ENCODE measurements at places on chromosomes 4 and X. TPM values are rescaled to one million over a fixed set of nuclear protein-coding genes. Genes with fewer than 3 reads are reported as not detected.

Gene NAP1L3
- total RNA-seq: 5.3 TPM

- no peak overlapping the region for H3K27ac ChIP-seq
- no peak for DNase-seq
- H3K4me1 ChIP-seq: no peaks in the 10 kb centered on the region
- no peaks in the 10 kb centered on the region for H3K27me3 ChIP-seq
- no peak overlapping the region for H3K4me3 ChIP-seq
These were observed 6.2 kb downstream of the ARFIP1 start for GRCh38 chr4:152785639-152786615.

Gene GLOD5
- not detected for total RNA-seq

GRCh38 chr4:120922381-120923206 is at the start of gene PRDM5:
TSS of gene PRDM5 (minus strand) at chr4:120922726. CDS start at chr4:120922608, 118 bp downstream.
- no peaks in the 10 kb centered on the region for H3K27me3 ChIP-seq
- H3K36me3 ChIP-seq: no peaks in the 10 kb centered on the region
- H3K4me3 ChIP-seq: peak within 1 kb of the TSS; percentile 49
- peaks cover 2% of the 10 kb centered on the region for H3K4me1 ChIP-seq
- peak; percentile 40 for DNase-seq
- peak within 1 kb of the TSS; percentile 51 for H3K27ac ChIP-seq

GRCh38 chr4:71251261-71251660 is 87.6 kb upstream of the SLC4A4 start:
- no peak overlapping the region for H3K4me3 ChIP-seq
- DNase-seq: peak; percentile 55
- peaks cover 12% of the 10 kb centered on the region for H3K36me3 ChIP-seq
- H3K4me1 ChIP-seq: peaks cover 15% of the 10 kb centered on the region

DNA sequence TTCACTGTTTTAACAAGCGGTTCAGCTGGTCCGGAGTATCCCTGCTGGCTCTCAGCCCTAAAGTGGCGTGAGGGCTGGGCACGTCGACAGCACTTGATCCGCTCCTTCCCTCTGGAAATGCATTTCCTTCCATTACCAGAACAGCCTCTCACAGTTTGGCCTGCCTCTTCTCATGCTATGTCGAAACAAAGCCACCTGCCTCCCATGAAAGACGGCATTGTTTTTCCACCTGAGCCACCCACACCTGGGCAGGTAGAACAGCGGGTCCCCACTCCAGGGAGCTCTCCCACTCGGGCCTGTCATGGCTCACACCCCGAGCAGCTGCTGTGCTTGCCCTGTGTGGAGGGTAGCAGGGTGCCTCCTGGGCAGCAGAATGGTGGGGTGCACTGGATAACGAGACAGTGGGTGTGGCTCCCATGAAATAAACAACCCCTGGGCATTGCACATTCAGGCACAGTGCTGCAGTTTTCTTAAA is 86.2 kb downstream of the FHDC1 start:
- H3K4me3 ChIP-seq: no peak overlapping the region
- H3K27ac ChIP-seq: no peak overlapping the region
- H3K36me3 ChIP-seq: no peaks in the 10 kb centered on the region
- H3K27me3 ChIP-seq: peaks cover 22% of the 10 kb centered on the region
- no peak for DNase-seq
- H3K4me1 ChIP-seq: no peaks in the 10 kb centered on the region

Measured in IMR-90 (cell line).